Activated CD8-positive, alpha-beta memory T cell treated with anti-CD3 and anti-CD28 coated beads for 4 hours (primary cell): ENCODE measurements at places on chromosomes 4 and X.

GRCh38 chr4:152516156-152516555, 19.7 kb downstream of the FBXW7 start:
- no peak for DNase-seq

DNA sequence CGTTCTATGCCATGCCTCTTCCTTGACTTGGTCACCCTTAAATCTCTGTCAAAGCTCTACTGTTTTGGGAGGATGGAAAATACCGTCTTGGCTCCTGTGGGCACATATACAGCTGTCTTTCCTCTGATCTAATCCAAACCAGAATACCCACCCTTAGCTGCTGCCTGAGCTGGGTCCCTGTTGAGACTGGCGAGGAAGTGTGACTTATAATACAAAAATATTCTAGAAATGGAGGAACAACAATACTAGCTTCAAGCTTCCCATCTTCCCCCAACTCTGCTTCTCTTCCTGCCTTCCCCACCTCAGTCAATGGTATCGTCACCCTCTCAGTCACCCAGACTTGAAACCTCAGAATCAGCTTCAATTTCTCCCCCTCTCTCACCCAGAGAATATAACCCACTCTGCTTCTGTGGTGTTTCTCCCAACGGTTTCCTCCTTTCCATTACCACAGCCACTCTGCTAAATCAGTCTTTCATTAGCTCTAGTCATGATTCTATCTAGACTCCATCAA, 599 bp upstream of the IL2RG start:
- DNase-seq, result no peak

- no peak for DNase-seq
Measured at GRCh38 chr4:172654457-172654856, 514.2 kb upstream of the GALNT7 start.

DNA sequence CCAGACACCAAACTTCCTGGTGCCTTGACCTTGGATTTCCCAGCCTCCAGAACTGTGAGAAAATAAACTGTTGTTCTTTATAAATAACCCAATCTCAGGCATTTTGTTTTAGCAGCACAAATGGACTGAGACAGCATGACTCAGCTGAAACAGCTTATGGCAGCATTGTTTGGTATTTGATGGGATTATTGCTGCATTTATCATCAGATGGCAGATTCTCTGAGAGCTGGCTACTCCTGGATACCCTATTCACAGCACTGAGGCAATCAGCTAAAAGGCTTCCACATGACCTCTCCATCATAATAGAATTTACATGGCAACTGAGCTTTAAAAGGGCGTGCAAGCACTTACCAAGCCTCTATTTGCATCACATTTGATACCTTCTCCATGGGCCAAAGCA, 623.1 kb upstream of the CPEB2 start:
- no peak for DNase-seq

GRCh38 chr4:22678940-22679854, 13.5 kb upstream of the GBA3 start:
- DNase-seq, result no peak
